ENCODE measurements at places on chromosomes 1 and 21.

GRCh38 chr1:110645821-110646735 is 28.7 kb downstream of the KCNA3 start:
- DNase-seq, result no peak

GRCh38 chr21:45981151-45982091 is at the start of gene COL6A1:
Gene COL6A1 (plus strand): TSS chr21:45981770. CDS start chr21:45981851, 81 bp downstream.
- DNase-seq, result peak; percentile 82

DNA sequence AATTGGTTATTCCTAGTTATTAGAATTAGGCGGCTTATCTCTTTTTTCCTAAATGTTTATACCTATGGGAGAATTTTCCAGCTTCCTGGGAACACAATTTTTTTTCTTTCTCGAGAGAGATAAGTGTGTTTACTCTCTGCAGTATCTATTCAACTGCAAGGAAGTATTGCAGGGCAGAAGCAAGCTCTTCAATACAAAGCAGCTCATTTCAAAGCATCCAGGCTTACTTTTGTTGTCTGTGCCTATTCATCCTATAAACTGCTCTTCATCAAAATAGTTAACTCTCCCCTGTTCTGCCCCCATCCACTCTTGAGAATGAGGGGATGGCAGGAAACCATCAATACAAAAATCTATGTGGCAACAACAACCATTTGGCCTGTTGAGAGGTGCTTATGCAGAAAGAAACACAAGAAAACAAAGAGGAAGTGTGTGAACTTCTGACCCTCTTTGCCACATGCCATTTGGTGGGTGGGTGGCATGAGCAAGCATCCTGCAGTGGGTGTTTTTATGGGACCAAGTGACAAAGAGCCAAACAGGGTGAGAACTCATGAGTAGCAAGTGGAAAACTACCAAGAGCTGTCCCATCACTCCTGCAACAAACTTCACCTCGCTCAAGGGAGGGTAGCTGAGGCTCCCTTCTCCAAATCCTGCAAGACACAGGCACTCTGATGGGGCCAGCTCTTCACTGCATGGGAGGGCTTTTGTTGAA is 50.6 kb upstream of the MRPS6 start:
- no peak for DNase-seq

GRCh38 chr1:218679988-218680748 is 335.0 kb downstream of the TGFB2 start:
- DNase-seq, result no peak

GRCh38 chr1:185573677-185574076 is 160.5 kb upstream of the HMCN1 start:
- no peak for DNase-seq

- peak; percentile 68 for DNase-seq
Measured at GRCh38 chr1:2979191-2980072, 41.8 kb upstream of the ACTRT2 start.

DNA sequence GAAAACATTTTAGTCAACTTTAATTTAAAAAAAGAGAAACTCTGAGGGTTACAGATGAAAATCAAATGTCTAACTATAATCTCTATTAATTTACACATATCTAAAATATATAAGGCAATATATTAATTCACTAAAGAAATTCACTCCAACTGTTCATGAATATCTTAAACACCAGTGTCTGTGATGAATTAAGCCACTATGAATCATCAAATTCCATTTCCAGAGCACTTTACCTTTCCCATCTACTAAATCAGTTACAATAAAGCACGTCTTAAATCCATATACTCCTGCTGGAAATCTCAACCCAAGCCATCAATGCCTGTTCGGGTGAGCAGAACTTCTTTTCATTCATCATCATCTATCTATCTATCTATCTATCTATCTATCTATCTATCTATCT is 4.3 kb downstream of the TAF5L start:
- DNase-seq, result no peak

DNA sequence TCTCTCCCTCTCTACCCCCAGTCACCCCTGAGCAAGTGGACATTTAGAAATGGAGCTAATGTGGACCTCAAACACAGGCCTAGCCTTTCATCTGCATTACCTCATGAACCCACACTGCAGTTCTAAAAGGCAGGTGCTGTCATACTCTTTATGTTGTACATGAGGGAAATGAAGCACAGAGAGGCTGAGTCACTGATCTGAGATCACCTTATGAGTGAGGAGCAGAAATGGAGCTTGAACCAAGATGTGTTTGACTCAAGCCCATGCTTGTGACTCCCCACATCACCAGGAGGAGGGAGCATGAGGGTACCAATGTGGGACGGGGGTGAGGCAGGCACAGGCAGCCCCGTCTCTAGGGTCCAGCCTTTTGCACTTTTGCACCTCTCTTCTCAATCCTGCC is 702.8 kb downstream of the PTPRU start:
- no peak for DNase-seq

- no peak for DNase-seq
Measured at GRCh38 chr1:173099166-173099565, 48.4 kb upstream of the TNFSF18 start.

DNA sequence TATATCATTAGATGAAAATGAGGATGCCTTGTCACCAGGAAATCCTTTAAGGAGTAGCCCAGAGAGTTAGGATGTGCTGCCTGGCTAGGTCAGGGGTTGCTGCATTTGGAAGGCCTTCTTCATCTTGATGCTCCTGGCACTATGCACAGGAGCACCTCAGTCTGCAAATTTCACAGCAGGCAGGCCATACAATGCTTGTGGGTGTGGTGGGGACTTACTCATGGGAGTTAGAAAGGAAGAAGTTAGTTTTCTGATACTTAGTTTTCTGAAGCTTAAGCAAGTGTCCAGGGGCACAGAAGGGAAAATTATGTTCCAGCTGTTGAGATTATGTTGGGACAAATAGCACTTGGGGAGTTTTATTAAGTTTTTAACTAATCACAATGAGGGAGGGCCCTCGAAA is 11.4 kb downstream of the HLX start:
- no peak for DNase-seq

DNA sequence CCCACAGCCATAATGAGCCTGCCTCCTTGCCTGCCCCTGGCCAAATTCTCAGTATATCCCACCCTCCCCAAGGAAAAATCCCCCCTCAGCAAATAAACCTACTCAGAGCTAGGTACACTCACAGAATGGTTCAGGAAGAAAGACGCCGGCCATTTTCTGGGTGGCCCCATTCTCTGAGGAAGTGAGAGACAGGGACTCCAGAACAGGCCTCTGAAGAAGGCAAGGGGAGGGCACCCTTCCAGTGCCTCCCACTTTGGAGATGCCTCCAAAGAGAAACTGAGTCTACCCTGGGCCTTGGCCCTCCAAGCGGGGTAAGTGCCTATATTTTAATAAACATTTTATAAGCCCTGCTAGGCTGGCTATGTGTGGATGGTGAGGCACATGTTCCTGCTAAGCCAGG is 2.3 kb downstream of the PACC1 start:
- no peak for DNase-seq

GRCh38 chr1:158150523-158150922 is 30.2 kb upstream of the CD1D start:
- DNase-seq, result no peak

GRCh38 chr1:80933346-80933745 is 867.4 kb upstream of the ADGRL2 start:
- DNase-seq, result no peak

DNA sequence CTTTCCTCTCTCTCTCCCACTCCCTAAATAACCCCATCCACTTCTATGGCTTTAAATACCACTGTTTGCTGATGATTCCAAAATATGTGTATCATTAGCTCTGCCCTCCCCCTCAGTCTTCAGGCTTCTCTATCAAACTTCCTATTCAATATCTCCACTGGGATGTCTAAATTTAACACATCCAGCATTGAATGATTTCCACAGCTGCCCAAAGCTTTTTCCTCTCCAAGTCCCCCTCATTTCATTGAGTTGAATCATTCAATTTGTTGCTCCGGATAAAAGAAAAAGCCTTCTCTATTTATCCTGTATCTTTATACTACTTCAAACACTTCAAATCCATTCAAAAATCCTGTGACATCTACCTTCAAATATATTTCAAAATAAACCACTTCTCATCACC is 225.0 kb downstream of the SEC16B start:
- no peak for DNase-seq

DNA sequence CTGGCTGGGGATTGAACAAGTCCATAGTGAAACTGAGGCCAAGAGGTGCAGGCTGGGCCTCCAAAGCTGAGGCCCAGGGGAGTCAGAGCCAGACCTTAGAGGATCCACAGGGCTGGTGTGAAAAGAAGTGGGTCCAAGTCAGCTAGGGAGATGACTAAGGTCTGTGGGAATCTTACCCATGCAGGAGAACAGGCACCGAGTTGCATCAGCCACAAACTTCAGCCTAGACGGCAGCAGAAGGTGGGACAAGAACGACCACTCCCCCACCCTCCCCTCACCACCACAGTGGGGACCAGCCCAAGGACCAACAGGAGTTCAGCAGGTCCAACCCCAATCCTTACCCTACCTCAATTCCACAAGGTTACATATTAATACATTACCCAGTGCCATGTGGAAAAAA is 282.3 kb downstream of the TTLL7 start:
- DNase-seq, result no peak

GRCh38 chr1:220757441-220757840 is 9.3 kb downstream of the MTARC2 start:
- DNase-seq, result no peak

GRCh38 chr21:41885341-41886024 is 6.3 kb upstream of the PRDM15 start:
- DNase-seq, result no peak

DNA sequence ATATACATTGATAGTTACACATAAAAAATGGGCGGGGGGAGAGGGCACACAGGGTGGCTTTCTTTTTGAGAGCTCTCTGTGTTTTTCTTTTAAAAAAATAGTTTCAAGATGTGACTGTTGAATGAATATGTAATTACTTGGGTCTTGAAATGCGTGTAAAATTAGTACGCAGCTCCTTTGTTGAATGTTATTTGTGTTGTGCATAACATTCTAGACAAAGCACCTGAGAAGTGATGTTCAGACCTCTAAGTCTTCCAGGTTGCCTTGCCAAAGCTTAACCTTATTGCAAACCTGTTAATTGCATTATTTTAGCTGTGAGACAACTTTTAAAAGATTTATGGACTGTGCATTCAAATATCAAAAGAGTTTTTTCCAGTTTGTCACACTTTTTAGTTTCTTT is 5.4 kb downstream of the PBX1 start:
- DNase-seq, result no peak

- no peak for DNase-seq
Measured at GRCh38 chr1:1788646-1789431, 10.6 kb upstream of the NADK start.

GRCh38 chr1:167057241-167057688 is 32.9 kb downstream of the GPA33 start:
- DNase-seq, result no peak

- DNase-seq, result no peak
Measured at GRCh38 chr1:243269461-243269801, 13.6 kb downstream of the SDCCAG8 start.

GRCh38 chr1:226310245-226310540 is 1.2 kb upstream of the LIN9 start:
- no peak for DNase-seq

DNA sequence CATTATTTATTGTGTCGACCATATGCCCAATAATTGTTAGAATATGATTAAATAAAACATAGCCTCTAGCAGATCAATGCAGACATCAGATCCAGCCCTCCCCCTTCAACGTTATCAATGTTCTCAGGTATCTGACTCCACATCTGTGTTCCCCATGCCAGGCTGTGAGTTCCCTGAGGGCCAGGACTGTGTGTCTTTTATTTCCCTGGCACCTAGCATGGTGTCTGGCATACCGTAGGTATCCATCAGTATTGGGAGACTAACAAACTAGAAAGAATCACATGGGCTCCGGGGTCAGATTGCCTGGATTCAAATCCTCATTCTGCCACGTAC is 48.3 kb downstream of the SDC3 start:
- no peak for DNase-seq

DNA sequence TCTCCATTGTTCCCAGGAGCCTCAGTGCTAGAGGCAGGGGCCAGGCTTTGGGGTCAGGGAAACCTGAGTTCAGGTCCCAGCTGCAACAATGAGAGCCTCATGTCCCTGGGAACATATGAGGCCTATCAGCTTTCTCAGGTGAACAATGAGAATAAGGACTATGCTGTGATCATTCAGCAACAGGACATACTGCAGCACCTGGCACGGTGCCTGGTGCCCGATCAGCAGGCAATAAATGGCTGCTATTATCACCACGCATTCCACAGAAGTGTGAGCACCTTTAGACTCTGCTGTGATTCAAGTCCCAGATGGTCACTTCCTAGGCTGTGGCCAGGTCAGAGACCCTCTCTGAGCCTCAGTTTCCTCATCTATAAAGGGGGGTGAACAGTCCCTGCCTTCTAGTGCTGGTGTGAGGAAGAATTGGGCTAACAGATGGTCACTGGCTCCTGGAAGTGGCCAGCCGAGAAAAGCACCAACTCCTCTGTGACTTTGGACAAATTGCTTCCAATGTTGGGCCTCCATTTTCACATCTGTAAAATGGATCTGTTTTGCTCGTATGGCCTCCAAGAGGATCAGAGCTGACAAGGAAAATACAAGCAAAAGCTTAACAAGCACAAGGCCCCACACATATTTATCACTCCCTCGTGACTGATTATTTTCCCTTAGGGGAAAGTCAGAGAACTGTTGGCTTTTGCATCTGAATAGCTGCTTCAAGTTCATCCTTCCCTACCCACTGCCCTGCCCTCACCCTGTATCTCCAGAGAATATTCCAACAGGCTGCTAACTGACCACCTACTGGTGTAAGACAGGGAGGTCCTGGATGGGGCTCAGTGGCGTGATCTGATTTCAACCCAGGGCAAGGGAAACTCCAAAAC is 1.1 kb downstream of the SLC5A9 start:
- no peak for DNase-seq

DNA sequence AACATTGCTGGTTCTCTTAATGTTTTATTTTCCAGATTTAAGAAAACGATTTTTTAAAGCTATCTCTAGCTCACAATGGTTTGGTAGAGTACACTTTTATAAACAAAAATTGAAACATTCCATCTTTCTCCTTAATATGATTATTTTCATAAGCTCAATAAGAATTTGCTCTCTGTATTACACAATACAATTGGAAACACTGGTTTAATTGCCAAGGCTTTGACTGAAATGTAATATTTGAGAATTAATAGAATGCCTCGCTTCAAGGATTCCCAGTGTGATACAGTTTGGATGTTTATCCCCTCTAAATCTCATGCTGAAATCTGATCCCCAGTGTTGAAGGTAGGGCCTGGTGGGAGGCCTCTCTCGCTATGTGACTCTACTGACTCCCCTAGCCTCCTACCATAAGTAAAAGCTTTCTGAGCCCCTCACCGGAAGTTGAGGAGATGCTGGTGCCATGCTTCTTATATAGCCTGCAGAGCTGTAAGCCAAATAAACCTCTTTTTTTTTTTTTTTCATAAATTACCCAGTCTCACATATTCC is 67.4 kb downstream of the DDAH1 start:
- no peak for DNase-seq

- no peak for DNase-seq
Measured at GRCh38 chr21:31295676-31296075, 48.4 kb downstream of the TIAM1 start.
